Body of pancreas (tissue), 4 donors: ENCODE measurements at places on chromosomes 11 and 22. TPM values are rescaled to one million over a fixed set of nuclear protein-coding genes. Genes with fewer than 3 reads are reported as not detected.

MOGAT2 gene
- not detected for total RNA-seq

LIF gene
- 0.52 TPM for total RNA-seq

CADM1 gene
- total RNA-seq: 13.7 TPM

CD248 gene
- 10.6 TPM for total RNA-seq

MCAM gene
- total RNA-seq: 75.0 TPM

GRCh38 chr11:3627291-3627690 is 14.5 kb downstream of the ART5 start:
- no peak overlapping the region for H3K27ac ChIP-seq
- H3K27me3 ChIP-seq: no peaks in the 10 kb centered on the region
- no peaks in the 10 kb centered on the region for H3K4me1 ChIP-seq
- DNase-seq: no peak
- H3K4me3 ChIP-seq: no peak overlapping the region

DNA sequence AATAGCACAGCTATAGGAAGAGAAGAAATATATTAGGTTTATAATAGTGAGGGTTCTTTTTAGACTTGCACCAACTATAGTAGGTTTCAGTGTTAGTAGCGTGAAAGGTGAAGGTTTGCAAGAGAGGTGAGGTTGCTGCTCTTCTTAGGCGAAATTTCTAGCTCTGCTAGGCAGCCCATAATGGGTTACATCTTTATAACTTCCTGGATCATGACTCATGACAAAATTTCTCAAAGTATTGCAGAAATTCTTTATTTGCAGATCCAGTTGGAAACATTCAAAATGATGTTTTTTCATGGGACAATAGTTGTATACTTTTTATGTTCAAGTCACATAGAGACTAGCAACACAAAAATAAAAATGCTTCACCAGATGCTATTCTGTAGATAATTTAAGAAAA is 260.0 kb downstream of the SOX6 start:
- peaks cover 26% of the 10 kb centered on the region for H3K4me1 ChIP-seq
- H3K27me3 ChIP-seq: no peaks in the 10 kb centered on the region
- H3K4me3 ChIP-seq: no peak overlapping the region
- H3K36me3 ChIP-seq: no peaks in the 10 kb centered on the region
- DNase-seq: no peak

- H3K27me3 ChIP-seq: no peaks in the 10 kb centered on the region
- H3K4me1 ChIP-seq: no peaks in the 10 kb centered on the region
- H3K4me3 ChIP-seq: no peak overlapping the region
- H3K36me3 ChIP-seq: no peaks in the 10 kb centered on the region
These were observed 40.3 kb downstream of the OR5B17 start for GRCh38 chr11:58318532-58318931.

DNA sequence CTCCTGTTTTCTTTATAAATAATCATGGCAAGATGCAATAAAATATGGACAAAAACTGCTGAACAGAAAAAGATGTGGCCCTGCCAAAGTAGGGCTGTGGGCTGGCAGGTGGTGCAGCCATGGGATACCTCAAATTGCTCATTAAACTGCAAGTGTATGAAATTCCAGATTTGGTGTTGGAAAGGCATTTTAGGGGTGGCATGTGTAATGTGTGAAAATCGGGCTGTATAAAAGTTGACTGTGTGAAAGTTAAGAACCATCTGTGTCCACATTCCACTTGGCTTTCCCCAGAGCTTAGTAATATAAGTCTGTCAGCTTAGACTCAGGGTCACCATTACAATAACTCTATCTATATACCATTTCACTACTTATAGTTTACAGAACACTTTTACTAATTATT is 34.8 kb upstream of the FZD4 start:
- H3K36me3 ChIP-seq: no peaks in the 10 kb centered on the region
- H3K27me3 ChIP-seq: no peaks in the 10 kb centered on the region
- H3K27ac ChIP-seq: no peak overlapping the region
- no peak overlapping the region for H3K4me3 ChIP-seq
- no peak for DNase-seq
- no peaks in the 10 kb centered on the region for H3K4me1 ChIP-seq

DNA sequence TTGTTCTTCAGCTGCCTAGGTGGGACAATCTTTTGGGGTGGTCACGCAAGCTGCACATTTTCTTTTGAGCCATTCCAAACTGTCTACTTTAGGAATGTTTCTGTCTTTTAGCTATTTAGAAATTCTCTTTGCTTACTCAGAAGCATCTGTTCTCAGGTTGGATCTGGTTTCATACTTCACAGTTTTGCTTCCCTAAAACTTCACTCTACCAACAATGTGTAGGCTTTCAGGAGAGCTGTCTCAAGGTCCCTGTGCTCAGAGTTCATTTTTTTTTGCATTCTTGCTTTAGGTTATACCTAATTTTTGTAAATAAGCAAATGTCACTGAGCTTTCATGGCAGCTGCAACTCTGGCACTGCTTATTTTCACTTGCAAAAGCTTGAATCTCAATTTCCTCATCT is 36.7 kb downstream of the CCDC90B start:
- H3K27me3 ChIP-seq: no peaks in the 10 kb centered on the region
- no peaks in the 10 kb centered on the region for H3K36me3 ChIP-seq
- H3K4me1 ChIP-seq: no peaks in the 10 kb centered on the region
- no peak for DNase-seq
- no peak overlapping the region for H3K27ac ChIP-seq
- no peak overlapping the region for H3K4me3 ChIP-seq

- H3K4me3 ChIP-seq: no peak overlapping the region
- no peaks in the 10 kb centered on the region for H3K27me3 ChIP-seq
- no peak for DNase-seq
- peaks cover 5% of the 10 kb centered on the region for H3K4me1 ChIP-seq
- no peak overlapping the region for H3K27ac ChIP-seq
- no peaks in the 10 kb centered on the region for H3K36me3 ChIP-seq
These were observed 112.6 kb downstream of the CADM1 start for GRCh38 chr11:115391598-115391997.

DNA sequence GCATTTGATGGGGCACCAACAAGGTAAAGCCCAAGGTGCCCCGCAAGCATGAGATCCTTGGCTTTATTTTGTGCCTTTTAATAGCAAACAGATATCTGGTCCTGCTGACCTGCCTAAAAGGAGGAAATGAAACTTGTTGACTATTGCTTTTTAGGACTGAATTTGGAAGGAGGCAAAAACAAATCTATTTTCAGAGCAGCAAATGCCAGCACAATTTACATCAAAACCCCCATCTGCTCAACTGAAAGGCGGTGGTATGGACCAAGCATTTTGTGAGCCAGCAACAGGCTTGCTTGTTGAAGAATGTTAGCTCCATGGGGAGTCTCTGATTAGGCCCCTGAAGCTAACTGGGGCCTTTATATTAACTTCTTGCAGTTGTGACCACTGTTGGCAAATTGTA is 192.6 kb upstream of the E2F8 start:
- no peaks in the 10 kb centered on the region for H3K27me3 ChIP-seq
- DNase-seq: no peak
- no peaks in the 10 kb centered on the region for H3K36me3 ChIP-seq
- peaks cover 28% of the 10 kb centered on the region for H3K4me1 ChIP-seq
- H3K4me3 ChIP-seq: no peak overlapping the region

- H3K27me3 ChIP-seq: peaks cover 12% of the 10 kb centered on the region
- no peak overlapping the region for H3K4me3 ChIP-seq
- DNase-seq: no peak
These were observed 723 bp downstream of the CACNG2 start for GRCh38 chr22:36702842-36703215.
